ENCODE measurements at places on chromosomes 1 and 21. TPM values are rescaled to one million over a fixed set of nuclear protein-coding genes. Genes with fewer than 3 reads are reported as not detected.
A peak's percentile ranks its signal among the peaks of the same experiment; 100 is the strongest.

The MRPL39 gene
- total RNA-seq, result 24.3 TPM

DNA sequence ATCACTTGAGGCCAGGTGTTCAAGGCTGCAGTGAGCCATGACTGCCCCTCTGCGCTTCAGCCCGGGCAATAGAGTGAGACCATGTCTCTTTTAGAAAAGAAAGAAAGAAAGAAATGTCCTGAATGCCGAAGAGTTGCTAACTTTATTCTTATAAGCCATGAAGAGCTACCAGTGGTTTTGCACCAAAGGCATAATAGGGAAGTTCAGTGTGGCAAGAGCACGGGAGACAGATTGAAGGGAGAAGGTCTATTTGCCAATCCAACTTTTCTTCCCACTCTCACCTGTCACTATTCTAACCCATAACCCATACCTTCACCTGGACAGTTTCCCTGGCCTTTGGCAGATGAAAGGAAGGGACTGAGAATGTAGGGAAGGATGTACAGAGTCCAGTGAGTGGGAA is 4.4 kb upstream of the PEA15 start:
- no peaks in the 10 kb centered on the region for H3K27me3 ChIP-seq
- H3K4me1 ChIP-seq, result peaks cover 9% of the 10 kb centered on the region
- no peaks in the 10 kb centered on the region for H3K36me3 ChIP-seq
- no peak overlapping the region for H3K27ac ChIP-seq

DNA sequence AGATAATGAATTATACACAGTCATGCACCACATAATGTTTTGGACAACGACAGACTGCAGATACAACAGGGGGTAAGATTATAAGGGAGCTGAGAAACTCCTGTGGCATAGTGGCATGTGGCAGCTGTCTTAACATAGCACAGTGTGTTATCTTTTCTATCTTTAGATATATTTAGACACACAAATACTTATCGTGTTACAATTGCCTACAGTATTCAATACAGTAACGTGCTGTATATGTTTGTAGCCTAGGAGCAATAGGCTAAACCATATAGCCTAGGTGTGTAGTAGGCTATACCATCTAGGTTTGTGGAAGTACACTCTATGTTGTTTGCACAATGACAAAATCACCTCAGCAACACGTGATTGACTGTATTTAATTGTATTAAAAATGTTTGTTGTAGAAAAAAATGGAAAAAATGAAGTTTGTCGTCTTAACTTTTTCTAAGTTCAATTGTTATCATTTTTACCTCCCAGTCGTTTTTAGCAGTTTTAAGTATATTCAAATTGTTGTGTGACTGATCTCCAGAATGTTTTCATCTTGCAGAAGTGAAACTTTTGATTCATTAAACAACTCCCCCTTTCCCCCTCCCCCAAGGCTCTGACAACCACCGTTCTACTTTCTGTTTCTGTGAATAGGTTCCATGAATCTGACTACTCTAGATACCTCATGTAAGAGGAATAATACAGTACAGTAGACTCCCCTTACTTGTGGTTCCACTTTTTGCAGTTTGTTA is 351.0 kb upstream of the B3GALT2 start:
- no peaks in the 10 kb centered on the region for H3K27me3 ChIP-seq
- no peaks in the 10 kb centered on the region for H3K4me1 ChIP-seq
- H3K36me3 ChIP-seq, result no peaks in the 10 kb centered on the region
- no peak overlapping the region for H3K27ac ChIP-seq

GRCh38 chr1:215001419-215002021 is 81.0 kb upstream of the KCNK2 start:
- H3K27me3 ChIP-seq, result no peaks in the 10 kb centered on the region
- no peak overlapping the region for H3K27ac ChIP-seq
- H3K4me1 ChIP-seq, result peaks cover 23% of the 10 kb centered on the region
- H3K4me3 ChIP-seq, result no peak overlapping the region
- H3K36me3 ChIP-seq, result no peaks in the 10 kb centered on the region

GRCh38 chr1:173100476-173101107 is 49.9 kb upstream of the TNFSF18 start:
- DNase-seq, result no peak
- no peaks in the 10 kb centered on the region for H3K27me3 ChIP-seq
- no peak overlapping the region for H3K4me3 ChIP-seq
- H3K4me1 ChIP-seq, result no peaks in the 10 kb centered on the region
- H3K27ac ChIP-seq, result no peak overlapping the region
- no peaks in the 10 kb centered on the region for H3K36me3 ChIP-seq

GRCh38 chr1:171985639-171986038 is 144.3 kb downstream of the DNM3 start:
- no peak for DNase-seq
- H3K4me1 ChIP-seq, result no peaks in the 10 kb centered on the region
- peaks cover 12% of the 10 kb centered on the region for H3K27me3 ChIP-seq
- H3K36me3 ChIP-seq, result no peaks in the 10 kb centered on the region
- H3K4me3 ChIP-seq, result no peak overlapping the region
- H3K27ac ChIP-seq, result no peak overlapping the region

DNA sequence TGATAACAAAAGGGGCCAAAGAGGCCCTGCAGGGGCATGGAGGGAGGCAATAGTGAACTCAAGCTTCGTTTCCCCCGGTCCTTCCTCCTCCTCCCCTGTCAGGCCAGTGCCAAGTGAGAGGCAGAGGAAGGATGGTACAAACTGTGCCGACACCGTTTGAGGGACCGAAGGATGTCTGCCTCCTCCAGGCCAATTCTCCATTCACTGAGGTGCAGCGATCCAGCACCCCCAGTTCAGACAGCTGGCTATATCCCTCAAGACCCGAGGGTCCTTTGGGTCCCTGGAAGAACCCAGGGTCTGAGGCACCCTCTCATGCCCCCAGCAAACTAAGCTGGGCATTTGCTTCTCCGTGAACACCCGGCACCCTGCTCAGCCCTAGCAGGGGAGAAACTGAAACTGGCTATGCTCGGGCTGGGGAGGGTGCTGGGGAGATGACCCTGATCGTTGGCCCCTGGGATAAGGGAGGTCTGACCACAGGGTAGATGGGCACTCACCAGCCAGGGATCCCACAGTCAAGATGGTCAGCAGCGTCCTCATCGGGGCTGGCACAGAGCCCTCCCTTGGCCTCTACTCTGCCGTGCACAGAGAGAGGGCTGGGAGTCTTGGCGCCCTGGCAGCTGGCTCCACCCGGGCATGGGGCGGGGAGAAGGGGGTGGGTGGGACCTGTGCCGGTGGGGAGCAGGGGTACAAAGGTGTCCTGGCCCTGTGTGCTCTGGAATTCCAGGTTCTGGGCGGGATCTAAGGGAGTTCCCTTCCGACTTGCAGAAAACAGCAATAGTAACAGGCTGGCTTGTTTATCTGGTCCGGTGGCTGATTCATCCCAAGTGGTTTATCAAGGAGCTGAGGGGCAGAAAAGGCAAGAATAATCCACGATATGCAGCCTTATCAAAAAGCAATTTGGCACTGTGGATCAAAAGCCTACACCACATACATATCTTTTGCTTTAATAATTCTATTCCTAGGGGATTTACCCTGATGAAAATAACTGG is at the start of gene IL22RA1:
Gene IL22RA1 (minus strand): TSS at position 595 of the 989 bp plus-strand sequence. CDS start 58 bp downstream, at position 537.
- H3K36me3 ChIP-seq, result no peaks in the 10 kb centered on the region
- H3K4me3 ChIP-seq, result no peak within 1 kb of the TSS
- peaks cover 27% of the 10 kb centered on the region for H3K27me3 ChIP-seq

- H3K27me3 ChIP-seq, result peaks cover 2% of the 10 kb centered on the region
- no peaks in the 10 kb centered on the region for H3K4me1 ChIP-seq
- H3K4me3 ChIP-seq, result no peak overlapping the region
- DNase-seq, result no peak
These were observed 72.4 kb upstream of the TMEM51 start for GRCh38 chr1:15081102-15081501.

DNA sequence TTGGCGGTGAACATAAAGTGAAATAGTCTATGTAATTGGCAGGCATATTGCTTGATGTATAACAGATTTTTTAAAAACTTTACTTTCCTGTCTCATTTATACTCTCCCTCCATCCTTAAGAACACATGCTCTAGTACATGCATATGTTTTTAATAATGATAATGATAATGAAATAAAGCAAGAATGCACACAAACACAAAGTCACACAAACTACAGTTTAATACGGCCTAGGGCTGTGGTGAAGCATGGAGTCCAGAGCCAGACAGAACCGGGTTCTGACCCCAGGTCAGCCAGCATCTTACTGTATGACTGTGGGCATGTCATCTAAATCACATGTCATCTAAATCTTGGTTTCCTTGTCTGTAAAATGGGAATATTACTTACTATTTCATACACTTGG is 324.9 kb upstream of the NFIA start:
- H3K4me1 ChIP-seq, result peaks cover 11% of the 10 kb centered on the region
- H3K27me3 ChIP-seq, result no peaks in the 10 kb centered on the region
- H3K27ac ChIP-seq, result no peak overlapping the region
- no peaks in the 10 kb centered on the region for H3K36me3 ChIP-seq

DNA sequence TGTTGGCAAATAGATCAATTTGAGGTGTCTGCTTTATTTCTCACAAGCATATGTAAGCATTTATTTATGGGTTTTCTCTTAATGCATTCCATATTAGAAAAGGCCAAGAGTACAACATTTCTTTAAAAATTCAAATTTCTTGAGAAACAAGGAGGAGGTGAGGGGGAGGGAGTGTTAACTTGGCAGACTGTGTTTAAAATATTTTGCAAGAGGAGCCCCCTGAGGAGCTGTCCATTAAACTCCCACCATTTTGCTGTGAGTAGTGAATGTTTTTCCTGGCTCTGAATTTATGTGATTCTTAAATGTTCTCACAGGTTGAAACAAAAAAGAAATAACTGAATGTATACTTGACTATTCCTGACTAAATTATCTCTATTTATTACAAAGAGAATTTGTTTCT is 363.8 kb downstream of the PTPRC start:
- H3K36me3 ChIP-seq, result no peaks in the 10 kb centered on the region
- peak overlapping the region; percentile 22 for H3K4me3 ChIP-seq
- H3K27ac ChIP-seq, result peak overlapping the region; percentile 77
- H3K27me3 ChIP-seq, result no peaks in the 10 kb centered on the region
- DNase-seq, result no peak
- H3K4me1 ChIP-seq, result peaks cover 26% of the 10 kb centered on the region

DNA sequence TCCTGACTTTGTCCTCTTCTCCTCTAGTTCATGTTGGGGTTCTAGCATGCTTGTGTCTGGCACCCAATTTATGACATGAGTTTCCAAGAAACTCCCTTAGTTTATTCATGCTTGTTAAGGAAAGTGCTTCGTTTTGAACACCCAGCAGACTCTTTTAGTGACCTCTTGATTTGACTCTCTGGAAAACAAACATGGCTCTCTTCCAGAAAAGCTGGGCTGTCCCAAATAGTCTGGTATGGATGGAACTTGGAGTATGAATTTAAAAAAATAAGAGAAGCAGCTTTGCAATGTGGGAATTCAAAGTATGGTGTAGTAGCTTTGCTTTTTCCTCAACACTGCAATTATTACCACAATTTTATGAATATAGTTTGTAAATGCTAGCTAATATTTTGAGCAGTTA is 143.4 kb upstream of the C8B start:
- H3K4me3 ChIP-seq, result no peak overlapping the region
- peaks cover 2% of the 10 kb centered on the region for H3K27me3 ChIP-seq
- peaks cover 9% of the 10 kb centered on the region for H3K4me1 ChIP-seq
- no peak for DNase-seq

All from osteocyte (in vitro differentiated cells).